Esophagus squamous epithelium (tissue), 5 donors: ENCODE measurements at places on chromosomes 5 and 9.

GRCh38 chr5:103744159-103744558 lies 181.6 kb upstream of the NUDT12 start:
- DNase-seq: no peak

DNA sequence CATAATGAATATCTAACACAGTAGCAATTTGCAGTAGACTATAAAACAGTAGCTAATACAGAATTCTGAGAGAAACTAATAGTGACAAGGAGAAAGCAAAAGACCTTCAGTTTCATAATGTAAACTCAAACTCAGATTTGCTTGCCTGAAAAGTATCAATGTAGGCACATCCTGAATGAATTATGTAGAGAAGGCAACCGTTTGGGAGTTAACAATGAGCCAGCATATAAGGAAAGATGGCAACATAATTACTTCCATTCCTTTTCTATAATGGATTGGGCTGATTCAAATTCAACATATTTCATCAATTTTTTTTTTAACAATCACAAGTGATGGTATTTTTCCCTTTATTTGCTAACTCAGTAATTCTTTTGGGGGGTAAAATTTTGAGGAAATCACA lies 261.6 kb downstream of the SEMA5A start:
- DNase-seq: no peak

- no peak for DNase-seq
Measured at GRCh38 chr9:4290427-4290837, 9.4 kb downstream of the GLIS3 start.

- no peak for DNase-seq
Measured at GRCh38 chr5:68381909-68382308, 166.4 kb downstream of the PIK3R1 start.

- no peak for DNase-seq
Measured at GRCh38 chr9:134304690-134305089, 21.6 kb upstream of the RXRA start.

DNA sequence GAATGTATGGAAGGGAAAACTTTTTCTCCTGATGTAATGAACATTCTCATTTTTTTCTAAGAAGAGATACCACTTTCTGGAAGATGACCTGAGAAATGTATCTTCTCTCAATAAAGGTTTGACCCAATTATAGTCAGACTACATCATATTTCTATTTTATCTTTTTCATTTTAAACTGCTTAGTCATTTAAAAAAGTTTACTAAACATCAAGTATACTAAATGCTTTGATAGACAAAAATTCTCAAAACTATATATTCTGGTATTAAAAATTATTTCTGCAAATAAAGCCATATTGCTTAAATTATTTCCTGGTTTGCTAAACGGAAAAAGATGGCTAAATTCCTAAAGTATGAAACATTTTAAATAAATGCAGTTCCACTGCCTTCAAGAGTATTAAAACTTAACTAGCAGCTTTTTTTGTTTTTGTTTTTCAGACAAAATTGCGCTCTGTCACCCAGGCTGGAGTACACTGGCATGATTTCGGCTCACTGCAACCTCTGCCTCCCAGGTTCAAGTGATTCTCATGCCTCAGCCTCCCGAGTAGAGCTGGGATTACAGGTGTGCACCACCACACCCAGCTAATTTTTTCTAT lies 37.1 kb downstream of the FBXW11 start:
- DNase-seq: no peak

DNA sequence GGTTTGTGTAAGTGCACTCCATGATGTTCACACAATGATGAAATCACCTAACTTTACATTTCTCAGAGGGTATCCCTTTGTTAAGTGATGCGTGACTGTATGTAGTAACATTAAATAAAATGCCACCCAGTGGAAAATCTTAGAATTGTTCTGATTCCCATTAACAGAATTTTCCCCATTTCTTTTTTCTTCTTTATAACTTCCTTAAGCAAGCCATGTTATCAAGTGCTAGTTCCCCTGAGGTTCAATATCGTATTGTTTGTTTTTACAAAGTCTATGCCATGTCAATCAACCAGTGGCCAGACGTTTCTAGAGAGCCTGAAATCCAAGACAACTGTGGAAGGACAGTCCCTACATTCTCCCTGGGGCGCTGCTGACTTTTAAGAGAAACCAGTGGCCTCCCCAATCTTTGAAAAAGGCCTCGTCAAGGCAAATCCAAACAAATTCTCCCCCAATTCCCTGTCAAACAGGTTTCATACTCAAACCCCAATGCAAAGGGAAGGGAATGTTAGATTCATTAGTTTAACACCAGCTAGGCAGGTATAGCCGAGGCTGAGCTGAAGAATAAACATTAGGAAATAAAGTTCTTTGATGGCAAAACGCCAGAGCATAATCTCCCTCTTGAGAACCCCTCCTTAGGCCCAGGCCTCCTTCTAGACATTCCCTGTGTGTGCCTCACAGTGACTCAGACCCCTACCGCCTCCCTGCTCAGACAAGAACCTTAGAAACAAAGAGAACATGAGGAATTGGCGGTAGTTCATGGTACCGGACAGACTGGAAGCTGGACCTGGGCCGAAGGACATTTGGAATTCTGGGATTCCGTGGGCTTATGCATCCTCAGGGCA lies 198.7 kb downstream of the GNA14 start:
- no peak for DNase-seq

- DNase-seq: no peak
Measured at GRCh38 chr5:132469380-132470009, 21.1 kb downstream of the IRF1 start.

DNA sequence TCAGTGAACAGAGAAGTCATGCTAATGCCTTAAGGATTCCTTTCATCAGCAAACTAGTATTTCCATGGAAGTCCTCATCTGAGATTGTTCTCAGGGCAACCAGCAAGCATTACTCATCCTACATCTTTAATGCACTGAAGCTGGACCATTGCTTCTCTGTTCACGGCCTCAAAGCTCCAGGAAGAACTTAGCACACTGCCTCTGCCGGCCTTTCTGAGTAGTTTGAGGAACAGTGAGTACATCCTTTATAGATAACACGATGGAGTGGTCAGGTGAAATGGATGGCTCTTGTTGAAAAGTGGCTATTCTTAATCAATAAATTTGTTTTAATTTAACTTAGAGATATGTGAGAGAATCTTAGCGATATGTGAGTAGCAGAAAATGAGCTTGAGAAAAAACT lies 35.8 kb downstream of the MEGF10 start:
- no peak for DNase-seq

DNA sequence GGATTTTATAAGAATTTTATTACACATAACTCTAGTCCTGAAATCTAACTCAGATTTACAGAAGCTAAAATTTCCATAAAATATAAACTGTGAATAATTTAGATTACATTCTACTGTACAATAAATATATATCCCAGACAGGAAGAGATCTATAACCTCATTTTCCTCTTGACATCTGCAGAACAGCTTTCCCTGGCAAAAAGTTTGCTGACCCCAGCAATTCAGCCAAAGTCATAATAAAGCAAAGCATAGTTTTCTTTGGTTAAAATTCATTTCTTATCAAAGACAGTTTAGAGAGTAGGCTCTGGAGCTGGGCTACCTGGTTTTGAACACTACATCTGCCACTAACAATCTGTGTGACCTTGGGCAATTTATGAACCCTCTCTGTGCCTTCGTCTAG lies 372.5 kb downstream of the CAAP1 start:
- no peak for DNase-seq

DNA sequence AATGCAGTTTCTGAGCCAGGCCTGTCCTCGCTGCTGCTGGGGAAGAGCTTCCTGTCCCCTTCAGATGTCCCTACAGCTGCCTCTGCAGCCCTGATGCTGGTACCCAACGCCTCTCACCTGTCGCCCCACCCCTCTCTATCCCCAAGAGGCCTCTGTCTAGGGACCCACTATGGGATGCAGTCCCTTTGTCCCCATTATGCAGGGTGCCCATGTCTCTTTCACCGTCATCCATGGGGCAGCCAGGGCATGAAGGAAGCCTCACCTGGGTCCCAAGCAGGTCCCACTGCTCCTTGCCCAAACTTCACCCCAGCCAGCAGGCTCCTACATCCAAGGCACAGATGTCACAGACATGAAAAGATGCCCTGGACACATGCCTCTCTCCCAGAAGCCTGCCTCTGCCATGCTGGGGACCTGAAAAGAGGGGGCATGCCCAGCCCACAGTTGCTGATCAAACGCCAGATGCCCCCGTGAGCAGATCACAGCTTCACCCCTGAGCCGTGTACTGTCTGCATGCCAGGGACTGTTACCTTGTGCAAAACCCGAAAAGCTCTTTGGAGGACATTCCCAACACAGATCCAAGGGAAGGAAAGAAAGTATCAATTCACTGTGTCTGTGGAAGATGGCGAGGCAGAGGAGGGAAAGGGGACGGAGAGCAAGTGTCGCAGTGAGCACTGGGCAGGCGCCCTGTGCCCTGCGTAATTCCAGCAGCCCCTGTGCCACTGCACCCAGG lies 81.0 kb downstream of the ADAMTS2 start:
- DNase-seq: no peak

DNA sequence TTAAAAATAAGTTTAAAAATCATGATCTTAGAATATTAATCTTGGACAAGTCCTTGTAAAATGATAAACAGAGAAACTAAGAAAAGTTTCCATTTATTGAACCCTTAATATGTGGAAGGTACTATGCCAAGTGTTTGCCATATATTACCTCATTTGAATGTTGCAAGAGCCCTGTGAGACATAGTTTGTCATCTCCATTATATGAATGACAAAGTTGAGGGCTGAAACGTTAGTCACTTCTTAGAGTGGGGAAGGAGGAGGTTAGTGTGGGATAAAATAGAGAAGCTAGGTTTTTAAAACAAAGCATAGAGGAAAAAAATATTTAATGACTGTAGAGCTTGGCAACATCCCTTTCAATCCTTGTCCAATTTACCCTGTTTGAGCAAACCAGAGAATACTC lies 2.0 kb downstream of the TNC start:
- DNase-seq: no peak

DNA sequence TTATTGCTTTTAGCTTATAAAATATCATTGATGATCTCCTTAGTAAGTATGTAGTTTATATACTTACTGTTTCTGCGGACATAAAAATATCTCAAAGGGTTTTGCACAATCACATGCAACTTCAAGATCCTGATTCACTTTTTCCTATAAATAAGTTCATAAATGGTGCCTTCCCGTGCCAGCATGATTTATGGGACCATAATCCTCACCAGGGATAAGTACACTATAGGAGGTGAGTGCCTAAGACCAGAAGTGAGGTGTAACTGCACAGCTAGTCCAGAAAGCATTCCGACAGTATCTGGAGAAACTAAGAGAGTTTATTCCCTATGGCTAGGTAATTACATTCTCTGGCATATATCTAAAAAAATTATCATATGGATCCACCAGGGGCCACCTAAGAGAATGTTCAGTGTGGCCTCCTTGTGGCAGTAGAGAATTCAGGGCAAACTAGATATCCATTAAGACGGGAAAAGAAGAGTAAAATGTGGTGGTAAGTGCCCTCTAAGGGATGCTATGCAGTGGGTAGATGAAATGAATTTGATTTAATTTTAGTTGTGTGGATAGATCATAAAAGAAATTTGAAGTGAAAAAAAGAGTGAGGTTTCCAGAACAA lies 402.5 kb upstream of the SLC24A2 start:
- no peak for DNase-seq

DNA sequence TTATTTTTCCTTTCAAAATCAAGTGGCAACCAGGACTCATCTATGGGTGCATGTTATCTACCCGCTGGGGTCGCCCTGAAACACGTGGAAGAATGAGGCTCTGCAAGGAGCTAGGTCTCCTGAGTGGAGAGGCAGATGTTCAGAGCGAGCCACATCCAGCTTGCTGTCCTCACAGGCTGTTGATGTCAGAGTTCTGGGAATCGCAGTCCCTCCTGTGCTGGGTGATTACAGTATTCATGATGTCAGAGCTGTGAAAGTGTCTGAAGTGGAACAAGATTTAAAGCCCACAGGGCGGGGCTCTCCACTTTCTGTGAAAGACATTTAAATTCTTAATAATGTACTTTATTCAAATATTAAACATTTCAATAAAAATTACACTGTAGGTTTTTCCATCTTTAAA lies 24.4 kb upstream of the LMX1B start:
- no peak for DNase-seq

DNA sequence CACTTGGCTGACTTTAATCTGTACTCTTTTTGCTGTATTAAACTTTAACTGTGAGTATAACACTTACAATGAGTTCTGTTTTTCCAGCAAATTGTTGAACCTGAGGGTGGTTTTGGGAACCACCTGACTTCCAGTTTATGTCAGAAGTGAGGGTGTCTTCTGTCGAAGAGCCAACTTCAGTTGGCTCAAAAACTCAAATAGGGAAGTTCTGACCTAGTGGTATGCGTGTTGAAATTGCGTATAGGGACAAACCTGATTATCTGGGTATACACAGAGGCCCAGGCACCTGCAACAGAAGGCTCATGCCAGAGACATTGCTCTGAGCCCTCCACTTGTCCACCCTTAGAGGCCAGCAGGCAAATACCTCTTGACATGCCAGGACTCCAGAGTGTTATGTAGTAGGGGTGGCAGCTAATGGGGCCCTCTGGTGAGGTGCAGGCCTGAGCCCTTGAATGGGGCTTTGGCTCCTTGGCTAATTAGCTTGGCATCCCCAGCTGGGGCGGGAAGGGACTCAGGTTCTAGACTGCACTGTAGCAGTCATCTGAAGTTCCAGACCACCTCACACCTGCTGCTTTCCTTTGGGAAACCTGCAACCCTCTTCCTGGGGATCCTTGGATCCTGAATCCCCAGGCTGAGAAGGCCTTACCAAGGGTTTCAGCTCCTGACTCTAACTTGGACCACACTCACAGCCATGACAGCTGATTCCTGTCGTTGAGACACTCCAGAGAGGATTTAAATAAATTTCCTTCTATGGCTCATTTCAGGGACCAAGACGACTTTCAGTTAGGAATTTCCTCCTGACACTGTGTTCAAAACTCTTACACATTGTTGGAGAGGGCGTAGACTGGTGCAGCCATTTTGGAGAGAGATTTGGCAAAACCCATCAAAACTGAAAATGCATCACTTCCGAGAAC lies 189.6 kb downstream of the HSPA4 start:
- DNase-seq: no peak
